ENCODE measurements at places on chromosomes 11 and 22.

DNA sequence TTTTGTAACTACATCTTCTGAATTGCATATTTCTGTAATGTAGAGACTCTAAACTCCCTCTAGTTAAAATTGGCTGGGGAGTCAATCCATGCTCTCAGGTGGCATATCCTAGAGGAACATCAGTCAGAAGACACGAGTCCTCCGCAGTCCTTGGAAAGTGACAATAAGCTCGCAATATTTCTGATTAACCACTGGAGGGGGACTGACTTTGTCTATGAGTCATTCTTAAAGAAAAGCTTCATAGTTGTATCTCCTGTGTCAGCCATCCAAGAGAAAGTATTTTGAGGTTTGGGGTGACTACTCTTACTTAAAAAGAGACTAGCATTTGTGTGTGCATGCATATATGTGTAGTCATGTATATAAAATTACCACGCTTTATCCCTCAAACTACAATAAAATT is 60.2 kb downstream of the SLN start:
- no peak for DNase-seq

GRCh38 chr11:70071996-70072395 is 6.1 kb upstream of the ANO1 start:
- no peak for DNase-seq

GRCh38 chr22:39655004-39655579 is 84.5 kb downstream of the CACNA1I start:
- no peak for DNase-seq

DNA sequence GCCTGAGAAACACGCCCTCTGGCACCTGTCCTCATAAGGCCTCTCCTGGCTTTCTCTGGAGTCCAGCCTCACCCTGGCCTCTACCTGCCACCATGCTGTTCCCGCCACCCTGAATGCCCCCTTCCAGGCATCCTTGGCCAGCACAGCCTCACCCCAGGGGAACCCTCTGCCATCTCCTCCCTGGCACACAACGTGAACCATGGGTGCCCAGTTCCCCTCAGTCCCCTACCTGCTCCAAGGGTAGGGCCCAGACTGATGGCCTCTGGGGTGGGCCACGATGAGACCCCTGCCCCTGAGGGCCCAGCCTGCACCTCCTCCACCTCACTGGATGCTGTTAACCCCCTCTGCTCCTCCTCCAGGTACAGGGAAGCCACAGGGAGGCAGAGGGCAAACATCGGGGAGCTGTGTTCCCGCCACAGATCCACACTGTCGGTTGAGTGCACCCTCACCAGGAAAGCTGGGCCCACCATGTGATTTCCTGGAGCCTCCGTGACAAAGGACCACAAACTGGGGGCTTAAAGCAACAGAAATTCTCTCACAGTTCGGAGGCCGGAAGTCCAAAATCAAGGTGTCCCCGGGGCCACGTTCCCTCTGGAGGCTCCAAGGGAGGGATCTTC is 169.6 kb downstream of the BRD1 start:
- DNase-seq, result no peak

DNA sequence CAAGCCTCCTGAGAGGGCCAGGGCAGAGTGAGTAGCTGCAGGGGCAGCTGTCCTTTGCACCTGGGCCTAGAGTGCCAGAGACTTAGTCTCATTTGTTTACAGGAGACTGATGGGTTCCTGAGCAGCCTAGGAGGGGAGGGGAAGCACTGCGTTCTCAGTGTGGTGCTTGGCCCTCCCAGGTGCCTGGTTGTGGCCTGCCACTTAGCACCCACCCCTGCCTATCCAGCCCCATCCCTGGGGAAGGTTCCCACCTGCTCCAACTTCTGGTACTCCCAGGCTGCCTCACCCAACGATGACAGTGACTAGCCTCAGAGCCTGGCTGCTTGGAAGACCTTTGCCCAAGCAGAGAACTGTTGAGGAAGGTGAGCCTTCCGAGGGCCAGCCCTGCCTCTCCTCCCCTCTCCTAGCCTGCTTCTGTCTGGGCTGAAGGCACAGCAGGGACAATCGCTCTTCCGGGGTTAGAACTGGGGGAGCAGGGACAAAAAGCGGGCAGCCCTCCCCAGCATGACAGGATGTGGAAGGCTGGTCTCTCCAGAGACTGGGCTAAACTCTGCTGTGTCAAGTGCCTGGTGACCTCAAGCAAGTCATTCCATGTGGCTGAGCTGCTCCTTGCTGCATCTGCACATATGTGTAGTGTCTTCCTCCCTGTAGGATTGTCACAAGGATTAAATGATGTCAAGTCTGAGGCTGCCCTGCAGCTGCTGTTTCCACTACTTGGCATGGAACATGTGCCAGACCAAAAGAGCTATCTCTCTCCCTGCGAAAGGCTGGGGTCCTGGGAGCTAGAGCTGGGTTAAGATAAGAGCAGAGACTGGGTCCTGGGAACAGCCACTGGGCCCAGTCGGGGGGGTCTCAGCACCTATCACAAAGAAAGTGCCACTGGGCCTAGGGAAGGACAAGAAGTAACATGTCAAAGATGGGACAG is 9.9 kb downstream of the KCNQ1OT1 start:
- no peak for DNase-seq

DNA sequence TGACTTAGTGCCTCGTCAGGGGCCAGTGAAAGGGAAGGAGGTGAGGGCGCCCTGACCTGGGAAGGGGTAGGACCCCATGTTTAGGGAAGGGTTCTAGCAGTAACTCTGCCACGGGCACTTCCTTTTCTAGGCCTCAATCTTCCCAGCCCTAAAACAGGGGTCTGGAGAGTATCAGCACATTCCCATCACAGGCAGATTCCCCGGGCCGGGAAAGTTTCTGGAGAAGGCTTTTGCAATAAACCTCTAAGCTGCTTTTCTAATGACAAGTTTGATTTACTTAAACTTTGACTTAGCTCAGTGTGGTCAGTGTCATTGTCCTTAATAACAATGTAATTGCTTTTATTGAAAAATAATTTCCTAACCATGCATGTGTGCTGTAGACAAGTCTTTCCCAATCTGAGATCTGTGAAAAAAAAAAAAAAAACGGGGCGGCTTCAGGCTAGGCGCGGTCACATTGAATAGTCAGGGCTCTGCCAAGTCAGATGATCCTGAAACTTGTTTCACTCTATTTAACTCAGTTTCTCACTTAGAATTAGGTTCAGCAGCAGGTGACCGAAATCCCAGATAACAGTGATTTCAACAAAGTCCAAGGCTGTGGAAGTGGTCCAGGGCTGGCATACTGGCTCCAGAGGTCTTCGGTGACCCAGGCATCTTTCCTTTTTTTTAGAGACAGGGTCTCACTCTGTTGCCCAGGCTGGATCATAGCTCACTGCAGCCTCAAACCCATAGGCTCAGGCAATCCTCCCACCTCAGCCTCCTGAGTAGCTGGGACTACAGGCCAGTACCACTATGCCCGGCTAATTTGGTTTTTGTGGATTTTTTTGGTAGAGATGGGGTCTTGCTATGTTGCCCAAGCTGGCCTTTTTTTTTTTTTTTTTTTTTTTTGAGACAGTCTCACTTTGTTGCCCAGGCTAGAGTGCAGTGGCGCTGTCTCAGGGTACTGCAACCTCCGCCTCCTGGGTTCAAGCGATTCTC is 19.5 kb upstream of the TAB1 start:
- DNase-seq, result no peak

DNA sequence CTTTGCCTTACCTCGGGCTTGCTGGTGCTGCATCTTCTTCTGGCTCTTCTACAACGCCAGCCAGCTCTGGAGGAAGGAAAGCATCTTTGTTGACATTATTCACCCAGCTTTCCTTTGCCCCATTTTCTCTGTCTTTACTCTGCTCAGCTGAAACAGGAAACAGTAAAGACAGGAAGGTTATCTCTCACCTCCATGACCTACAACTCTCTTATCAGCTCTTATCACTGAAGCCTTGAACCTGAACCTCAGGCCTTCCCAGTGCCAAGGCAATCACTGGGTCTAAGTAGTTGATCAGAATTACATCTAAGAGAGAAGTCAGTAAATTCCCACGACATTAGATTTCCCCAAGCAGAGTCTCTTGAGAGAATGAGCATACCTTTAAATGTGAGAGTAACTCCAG is 59.6 kb upstream of the CCDC89 start:
- peak; percentile 27 for DNase-seq

GRCh38 chr11:117591316-117592039 is 205.5 kb downstream of the DSCAML1 start:
- DNase-seq, result no peak

- DNase-seq, result no peak
These were observed 727.4 kb downstream of the ETS1 start for GRCh38 chr11:127859941-127860354.

GRCh38 chr22:35204807-35205775 is 52.2 kb upstream of the HMGXB4 start:
- no peak for DNase-seq

- DNase-seq, result no peak
These were observed 17.4 kb upstream of the MRGPRX2 start for GRCh38 chr11:19077965-19078364.

GRCh38 chr22:38835888-38836301 is 7.9 kb downstream of the NPTXR start:
- DNase-seq, result no peak

DNA sequence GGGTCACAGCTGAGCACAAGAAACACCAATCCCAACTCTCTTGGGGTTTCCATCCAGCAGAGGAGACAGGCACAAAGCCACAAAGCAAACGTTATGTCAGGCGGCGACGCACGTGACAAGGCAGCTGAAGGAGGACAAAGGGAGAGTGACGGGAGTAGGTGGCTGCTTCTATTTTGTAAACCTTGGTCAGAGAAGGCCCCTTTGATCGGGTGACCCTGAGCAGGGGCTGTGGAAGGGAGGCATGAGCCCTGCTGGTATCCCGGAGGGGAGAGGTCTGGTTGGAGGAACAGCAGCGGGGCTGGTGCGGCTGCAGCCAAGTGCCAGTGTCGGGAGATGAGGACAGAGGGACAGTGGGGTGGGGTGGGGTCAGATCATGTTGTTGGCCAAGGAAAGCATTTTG is 17.3 kb upstream of the RFPL3 start:
- DNase-seq, result no peak

GRCh38 chr11:45079943-45080719 is 66.3 kb upstream of the PRDM11 start:
- DNase-seq, result peak; percentile 77

DNA sequence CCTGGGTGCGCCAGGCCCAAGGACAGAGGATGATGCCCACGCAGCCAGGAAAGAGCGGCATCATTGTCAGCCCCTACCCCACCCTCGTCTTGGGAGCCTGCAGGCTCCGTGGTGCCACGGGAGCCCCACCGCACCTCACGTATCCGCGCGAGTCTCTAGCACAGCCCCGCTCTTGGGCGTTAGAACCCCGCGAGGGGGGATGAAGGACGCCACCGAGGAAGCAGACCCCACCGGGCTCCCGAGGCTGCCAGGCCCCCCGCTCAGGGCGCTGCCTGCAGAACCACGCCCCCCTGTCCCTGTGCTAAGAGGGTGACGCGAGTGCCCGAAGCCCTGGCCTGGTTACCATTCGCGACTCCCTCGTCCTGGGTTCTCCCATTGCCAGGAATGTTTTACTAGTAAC is 52.3 kb upstream of the MS4A8 start:
- DNase-seq, result no peak

DNA sequence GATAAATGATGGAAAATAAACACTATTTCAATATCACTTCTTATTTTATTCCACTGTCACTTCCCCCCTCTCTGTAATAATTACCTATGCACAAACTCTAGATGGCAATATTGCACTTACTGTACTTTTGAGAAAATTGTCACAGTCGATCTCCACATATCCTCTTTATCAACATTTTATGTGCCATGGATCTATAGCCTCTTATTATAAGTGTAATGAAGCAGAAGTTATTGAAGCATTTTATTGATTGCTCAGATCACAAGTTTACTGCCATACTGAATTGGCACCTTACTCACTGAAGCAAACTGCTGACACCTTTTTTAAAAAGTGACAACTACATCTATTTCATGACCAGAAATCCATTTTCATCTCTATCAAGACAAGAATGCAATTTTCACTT is 133.4 kb downstream of the DCDC1 start:
- no peak for DNase-seq

DNA sequence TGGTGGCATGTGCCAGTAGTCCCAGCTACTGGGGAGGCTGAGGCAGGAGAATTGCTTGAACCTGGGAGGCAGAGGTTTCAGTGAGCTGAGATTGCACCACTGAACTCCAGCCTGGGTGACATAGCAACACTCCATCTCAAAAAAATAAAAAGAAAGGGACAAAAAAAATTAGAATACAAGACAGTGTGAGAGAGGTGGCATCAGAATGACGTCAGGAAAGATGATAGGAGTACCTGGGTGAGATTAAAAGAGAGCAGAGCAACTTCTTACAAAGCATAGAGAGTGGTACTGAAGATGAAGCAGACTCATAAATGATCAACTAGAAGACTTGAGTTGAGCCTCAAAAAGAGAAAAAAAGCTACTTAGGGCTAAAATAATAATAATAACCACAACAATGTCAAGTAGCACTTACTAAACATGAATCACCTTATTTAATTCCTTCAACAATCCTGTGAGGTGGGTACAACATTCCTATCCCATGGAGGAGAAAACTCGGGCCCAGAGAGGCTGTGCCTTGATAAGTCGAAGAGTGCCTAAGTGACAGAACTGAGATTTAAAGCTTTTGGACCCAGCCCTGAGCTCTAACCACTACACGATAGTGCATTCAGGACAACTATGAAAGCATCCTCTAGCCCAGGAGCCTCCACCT is 5.2 kb upstream of the SLN start:
- no peak for DNase-seq

DNA sequence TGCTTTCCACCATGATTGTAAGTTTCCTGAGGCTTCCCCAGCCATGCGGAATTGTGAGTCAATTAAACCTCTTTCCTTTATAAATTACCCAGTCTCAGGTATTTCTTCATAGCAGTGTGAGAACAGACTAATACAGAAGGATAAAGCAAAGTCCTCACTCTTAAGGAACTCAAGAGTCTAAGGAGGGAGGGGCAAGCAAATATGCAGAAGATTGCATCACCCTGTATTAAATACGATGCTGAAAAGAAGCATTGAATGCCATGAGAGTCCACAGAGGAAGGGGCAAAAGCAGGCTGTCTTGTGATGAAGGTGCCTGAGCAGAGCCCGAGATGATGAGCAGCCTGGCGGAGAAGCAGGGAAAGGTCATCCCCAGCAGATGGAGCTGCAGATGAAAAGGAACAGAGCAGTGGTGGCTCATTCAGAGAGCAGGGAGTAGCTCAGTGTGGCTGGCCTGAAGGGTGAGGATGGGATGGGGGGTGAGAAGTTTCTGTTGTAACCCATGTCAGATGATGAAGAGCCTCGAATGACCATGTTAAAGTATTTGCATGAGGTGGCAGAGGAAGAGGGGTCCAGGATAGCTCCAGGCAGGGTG is 6.3 kb upstream of the IZUMO1R start:
- DNase-seq, result no peak

Measured in CD4-positive, alpha-beta T cell treated with Interleukin-17A for 4 hours (primary cell).